SK-N-SH treated with all-trans-retinoic acid at 6 μM for 48 hours (cell line): ENCODE measurements at places on chromosomes 7 and 10.
A peak's percentile ranks its signal among the peaks of the same experiment; 100 is the strongest.

DNA sequence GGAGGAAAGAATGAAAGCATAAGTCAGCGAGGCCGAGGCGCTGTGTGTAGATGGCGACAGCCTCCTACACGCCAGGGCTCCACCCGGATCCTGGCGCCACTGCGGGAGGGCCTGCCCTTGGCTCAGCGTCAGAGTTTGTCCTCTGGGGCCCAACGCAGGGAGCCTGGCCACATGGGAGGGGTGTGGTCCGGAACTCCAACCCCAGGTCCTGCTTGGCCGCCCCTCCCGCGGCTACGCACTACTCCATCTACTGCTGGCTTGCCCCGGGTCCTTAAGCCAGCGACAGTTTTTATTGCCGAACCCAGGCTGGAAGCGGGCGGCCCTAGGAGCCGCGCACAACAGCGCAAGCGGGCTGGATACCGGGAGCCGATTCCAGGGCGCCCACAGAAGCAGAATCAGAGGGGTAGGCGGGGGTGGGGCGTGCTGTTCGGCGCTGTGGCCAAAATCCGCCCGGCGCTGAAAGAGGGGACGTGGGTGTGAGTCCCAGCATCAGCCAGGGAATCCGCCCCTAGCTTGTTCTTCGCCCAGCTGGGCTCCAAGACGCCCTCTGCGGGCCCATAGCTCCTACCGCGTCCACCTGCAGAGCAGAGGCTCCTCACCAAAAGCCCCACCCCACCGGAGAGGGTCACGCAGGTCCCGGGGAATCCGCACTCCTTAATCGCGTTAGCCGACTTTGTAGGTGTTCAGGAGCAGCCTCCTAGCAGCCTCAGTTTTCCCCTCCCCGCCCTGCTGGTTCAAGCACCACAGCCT is 4.5 kb downstream of the KAZALD1 start:
- ATAC-seq = peak; percentile 68

- no peak for ATAC-seq
These were observed 109.4 kb upstream of the ZNF92 start for GRCh38 chr7:65264258-65264657.

DNA sequence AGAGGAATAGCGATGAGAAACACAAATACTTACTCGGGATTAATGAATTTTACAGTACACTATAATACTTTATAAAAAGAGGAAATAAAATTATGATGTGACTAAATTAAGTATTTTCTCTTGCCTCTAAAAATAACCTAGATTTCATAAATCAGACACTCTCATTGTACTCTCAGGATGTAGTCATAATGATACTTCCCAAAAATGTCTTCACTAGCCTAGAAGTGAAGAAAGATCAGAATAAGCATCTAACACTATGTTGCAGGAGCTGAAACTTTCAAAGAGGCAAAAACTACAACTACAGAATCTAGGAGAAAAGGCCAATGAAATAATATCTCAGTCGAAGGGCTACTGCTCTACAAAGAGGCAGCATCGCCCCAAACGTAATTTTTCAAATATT is 49.4 kb downstream of the DNAJC1 start:
- ATAC-seq = no peak

DNA sequence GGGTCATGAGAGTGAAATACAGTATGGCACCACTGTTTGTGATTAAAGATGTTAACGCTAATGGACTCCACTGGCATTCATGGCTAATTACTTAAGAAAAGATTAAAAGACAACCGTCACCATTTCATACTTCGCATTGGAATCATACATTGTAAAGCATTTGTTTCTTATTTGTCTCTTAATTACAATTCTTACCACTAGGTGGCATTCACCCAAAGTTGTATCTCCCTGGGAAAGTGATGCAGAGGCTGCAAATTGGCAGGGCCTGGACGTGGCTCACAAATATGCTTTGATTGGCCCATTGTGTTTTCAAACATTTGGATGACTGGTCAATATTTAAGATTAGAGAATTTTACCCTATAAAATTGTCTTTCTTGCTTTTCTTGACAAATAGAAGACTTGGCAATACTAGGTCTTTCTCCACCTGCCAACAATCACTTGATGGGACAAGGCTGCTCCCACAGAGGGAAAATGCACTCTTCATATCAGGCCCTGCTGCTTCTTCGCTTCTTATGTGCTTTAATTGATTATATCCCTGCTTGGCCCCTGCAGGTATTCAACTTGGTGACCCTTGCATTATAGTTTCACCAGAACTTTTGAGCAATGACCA is 72.1 kb upstream of the STARD3NL start:
- peak; percentile 88 for ATAC-seq

- peak; percentile 78 for ATAC-seq
These were observed 6.9 kb upstream of the MINDY4 start for GRCh38 chr7:30764030-30764975.

DNA sequence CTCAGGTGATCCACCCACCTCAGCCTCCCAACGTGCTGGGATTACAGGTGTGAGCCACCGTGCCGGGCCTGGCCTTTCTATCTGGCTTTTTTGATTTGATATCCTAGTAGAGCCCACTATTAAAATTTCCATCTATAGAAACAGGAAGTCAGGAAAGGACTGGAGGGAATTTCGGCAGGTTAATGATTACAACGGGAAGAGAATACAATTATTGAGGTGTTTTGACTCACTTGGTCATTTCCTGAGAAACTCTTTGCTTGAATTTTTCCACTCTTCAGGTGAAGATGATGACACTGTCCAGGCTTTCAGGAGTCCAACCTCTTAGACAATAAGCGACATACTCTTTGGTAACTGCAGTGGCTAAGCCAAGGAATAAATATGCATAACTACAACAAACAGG is 1.1 kb upstream of the MKLN1 start:
- no peak for ATAC-seq

GRCh38 chr7:116224492-116225098 is 14.3 kb downstream of the TES start:
- ATAC-seq = no peak

GRCh38 chr10:51366044-51366443 is 291.8 kb downstream of the PRKG1 start:
- ATAC-seq = no peak

GRCh38 chr10:128307820-128308219 is 181.6 kb upstream of the MKI67 start:
- ATAC-seq = no peak

- peak; percentile 88 for ATAC-seq
These were observed 3.3 kb upstream of the TBXAS1 start for GRCh38 chr7:139825666-139826290.

DNA sequence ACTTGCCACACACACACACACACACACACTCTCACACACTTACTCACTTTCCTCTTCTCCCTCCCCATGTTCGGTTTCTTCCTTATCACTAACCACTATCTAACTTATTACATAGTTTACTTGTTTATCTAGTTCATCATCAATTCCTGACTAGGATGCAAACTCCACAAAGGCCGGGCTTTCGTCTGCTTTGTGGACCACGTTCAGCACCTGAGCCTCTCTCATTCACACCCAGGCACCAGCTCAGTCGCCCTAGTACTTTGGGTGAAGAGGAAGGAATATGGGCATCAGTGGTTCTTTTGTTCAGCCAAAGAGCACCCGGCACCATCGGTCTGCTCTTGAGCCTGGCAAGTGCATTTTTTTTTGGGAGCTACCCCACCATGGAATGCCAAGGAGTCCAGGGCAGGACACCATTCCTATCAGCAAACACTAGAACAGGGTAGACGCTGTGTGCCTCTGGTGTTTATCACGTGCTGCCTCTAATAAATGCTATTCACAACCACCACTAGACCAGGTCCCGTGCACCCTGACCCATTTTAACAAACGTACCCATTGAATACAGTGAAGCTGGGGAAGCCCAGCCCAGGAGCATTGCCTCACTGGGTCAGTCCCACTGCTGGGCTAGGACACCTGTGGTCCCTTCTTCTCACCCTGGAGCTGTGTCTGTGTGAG is 2.2 kb downstream of the C10orf67 start:
- no peak for ATAC-seq

- peak; percentile 68 for ATAC-seq
These were observed 133.5 kb upstream of the PRSS58 start for GRCh38 chr7:142391191-142391992.

- ATAC-seq = no peak
These were observed 73.5 kb downstream of the C10orf105 start for GRCh38 chr10:71646037-71646436.

DNA sequence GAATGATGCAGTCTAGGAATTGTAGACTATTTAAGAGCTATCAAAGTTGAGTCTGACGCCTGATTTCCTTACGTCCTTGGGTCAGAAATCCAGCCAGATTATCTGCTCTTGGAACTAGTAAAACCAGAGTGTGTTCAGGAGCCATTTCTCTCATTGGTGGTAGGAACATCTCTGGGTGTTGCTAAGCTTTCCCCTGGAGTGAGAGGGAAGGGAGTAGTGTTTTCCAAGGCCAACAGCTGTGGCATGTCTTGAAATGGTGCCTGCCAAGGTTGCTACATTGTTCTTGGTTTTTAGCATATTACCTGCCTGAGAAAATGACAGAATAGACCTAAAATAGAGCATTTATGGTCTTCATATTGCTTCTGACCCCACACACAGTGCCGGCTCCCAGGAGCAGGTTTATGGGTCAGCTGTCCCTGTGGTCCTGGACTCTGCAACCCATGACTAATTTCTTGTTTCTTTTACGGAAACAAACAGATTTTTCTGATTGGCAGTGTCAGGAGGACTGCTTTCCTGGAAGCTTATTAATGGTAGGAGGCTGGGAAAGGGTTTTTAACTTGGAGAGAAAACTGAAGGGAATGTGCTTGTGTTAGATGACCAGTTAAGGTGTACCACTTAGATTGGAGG is 17.5 kb downstream of the GBF1 start:
- ATAC-seq = no peak

- ATAC-seq = no peak
These were observed 212.1 kb downstream of the MACC1 start for GRCh38 chr7:20005081-20005480.

DNA sequence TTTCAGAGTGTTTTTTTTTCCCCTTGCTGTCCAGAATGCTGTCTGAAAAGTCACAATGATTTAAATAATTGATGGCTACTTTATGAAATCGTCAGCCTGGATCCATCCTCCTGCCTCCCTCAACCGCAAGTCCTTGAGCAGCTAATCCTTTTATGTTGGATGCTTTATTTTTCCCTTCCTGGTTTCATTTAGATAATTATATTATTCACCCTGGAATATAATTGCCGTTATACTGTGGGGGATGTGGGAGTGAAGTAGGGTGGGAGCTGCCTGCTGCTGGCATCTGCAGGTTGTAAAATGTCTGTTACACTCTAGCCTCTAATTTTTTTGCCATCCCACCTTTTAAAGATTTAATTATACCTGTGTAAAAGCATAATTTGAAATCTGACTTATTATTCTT is 290.5 kb upstream of the LRGUK start:
- peak; percentile 54; the same call in 2 of the 3 replicates for ATAC-seq

GRCh38 chr7:106104721-106105260 is 7.3 kb downstream of the SYPL1 start:
- ATAC-seq = no peak
